CD4-positive, alpha-beta T cell treated with Interleukin-2 at 100 ng/mL for 4 hours (primary cell): ENCODE measurements at places on chromosomes 13 and 19.

DNA sequence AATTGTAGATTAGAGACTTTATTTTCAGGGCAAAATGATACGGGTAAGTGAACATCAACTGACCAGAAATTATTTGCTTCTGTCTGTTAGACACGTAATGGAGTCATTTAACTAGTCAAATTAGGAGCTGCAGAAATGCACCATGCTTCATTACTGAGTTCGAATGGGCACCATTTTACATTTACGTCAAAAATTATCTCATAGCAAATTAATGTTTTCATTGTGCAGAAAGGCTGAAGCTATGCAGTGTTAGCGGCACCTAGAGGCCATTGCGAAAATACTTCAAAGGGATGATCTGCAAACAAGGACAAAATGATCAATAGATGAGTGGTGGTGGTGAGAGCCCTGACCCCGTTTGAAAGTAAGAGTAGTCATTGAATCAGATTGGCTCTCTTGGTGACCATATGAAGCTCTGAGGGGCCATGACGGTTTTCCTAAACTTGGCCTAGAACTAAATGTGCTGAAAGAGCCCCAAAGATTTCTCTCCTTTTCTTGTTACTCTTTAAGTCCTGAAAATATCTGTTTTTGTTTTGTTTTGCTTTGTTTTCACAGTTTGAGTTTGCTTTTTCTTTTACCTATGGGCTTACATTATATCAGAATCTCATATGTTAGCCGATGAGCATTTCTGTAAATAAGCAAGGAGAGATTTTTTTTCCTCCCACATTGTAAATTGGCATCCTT is 277.9 kb downstream of the ZNF536 start:
- peak; percentile 14 for DNase-seq

DNA sequence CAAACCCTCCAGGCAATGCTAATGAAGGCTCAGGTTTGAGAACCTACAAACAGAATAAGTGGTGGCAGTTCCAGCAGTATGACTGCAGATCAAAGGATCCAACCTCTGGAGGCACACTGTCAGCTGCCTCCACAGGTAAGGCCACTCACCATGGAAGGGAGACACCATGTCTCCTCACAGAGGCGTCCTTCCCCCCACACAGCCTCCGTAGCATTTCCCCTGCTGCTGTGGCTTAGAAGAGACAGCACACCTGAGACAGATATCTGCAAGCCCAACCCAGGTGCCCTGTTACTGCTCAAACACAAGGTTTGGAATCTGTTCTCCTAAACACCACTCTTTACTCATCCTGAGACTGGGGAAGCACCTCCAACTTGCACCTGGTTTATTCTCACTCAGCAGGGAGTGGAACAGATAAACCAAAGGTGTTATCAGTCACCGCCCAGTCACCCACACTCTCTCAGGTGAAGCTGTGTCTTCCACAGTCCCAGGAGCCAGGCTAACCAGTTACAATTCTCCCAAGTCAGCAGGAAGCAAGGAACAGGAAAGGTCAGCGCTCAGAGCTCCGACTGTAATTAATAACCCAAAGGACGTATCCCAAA is 311.2 kb downstream of the FOXO1 start:
- no peak for DNase-seq

DNA sequence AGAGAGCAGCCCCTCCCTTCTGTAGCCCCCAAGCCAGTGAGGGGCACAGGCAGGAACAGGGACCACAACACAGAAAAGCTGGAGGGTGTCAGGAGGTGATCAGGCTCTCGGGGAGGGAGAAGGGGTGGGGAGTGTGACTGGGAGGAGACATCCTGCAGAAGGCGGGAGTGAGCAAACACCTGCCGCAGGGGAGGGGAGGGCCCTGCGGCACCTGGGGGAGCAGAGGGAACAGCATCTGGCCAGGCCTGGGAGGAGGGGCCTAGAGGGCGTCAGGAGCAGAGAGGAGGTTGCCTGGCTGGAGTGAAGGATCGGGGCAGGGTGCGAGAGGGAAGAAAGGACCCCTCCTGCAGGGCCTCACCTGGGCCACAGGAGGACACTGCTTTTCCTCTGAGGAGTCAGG is 4.2 kb downstream of the KLK3 start:
- no peak for DNase-seq

DNA sequence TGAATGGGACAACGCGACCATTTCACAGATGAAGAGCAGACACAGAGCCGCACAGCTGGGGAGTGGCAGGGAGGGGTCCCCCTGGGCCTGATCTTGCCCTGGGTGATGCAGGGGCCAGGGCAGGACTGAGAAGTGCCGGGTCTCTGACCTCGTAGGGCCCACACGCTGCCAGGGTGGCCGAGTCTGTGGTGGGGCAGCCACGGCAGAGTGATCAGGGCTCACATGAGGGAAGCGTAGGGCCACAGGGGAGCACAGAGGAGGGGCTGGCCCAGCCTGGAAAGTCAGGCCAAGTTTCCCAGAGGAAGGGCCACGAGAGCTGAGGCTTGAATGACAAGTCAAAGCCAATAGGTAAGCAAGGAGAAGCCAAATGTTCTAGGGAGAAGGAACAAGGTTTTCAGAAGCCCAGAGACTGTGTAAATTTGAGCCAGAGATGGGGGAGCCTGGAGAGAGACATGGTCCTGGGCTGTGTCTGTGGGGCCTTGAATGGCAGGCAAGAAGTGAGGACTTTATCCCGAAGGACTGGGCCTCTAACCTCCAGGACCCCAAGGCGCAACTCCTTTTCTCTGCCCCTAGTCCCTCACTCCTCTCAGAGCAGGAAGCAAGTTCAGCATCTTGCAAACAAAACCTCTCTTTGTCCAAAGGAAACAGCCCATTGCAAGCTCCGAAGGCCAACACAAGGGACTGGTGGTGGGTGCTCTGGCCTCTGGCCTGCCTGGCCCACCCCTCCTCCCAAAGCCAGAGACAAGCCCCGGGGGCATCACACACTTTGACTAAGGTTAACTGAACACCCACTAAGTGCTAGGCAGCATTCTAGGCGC is 31.7 kb upstream of the FXYD3 start:
- no peak for DNase-seq

GRCh38 chr13:32047088-32047487 is 15.5 kb downstream of the FRY start:
- no peak for DNase-seq

- DNase-seq, result no peak
Observed at GRCh38 chr19:39507715-39508364, 7.1 kb upstream of the SELENOV start.

DNA sequence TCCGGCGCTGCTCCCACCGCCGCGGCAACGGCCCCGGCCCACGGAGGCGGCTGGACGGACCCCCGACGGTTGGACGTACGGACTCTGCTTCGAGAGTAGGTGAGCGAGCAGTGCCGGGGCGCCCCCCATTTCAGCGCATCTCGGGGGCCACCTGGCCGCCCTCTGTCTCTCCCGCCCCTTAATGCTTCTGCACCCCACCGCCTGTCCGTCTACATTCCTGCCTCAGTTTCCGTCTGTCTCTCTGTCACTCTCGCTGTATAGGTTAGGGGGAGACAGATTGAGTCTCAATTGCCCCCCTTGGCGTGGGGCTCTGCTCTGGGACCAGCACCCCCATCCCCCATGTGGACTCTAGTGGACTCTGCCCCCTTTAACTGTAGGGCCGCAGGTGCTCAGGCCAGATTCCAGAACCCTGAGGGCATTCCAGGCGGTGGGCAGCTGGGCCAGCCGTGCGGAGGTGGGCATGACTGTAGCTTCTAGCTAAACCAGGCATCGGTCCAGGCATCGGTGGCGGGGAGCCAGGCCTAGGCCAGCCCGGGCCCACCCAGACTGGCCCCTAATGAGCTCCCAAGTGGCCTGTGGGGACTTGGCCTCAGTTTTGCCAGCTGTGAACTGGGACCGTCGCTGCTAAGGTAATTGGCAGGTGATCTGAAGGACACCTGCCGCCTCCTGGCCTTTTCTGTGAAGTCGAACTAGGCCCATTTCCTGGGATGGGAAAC is 373 bp downstream of the TNFAIP8L1 start:
- DNase-seq, result no peak

DNA sequence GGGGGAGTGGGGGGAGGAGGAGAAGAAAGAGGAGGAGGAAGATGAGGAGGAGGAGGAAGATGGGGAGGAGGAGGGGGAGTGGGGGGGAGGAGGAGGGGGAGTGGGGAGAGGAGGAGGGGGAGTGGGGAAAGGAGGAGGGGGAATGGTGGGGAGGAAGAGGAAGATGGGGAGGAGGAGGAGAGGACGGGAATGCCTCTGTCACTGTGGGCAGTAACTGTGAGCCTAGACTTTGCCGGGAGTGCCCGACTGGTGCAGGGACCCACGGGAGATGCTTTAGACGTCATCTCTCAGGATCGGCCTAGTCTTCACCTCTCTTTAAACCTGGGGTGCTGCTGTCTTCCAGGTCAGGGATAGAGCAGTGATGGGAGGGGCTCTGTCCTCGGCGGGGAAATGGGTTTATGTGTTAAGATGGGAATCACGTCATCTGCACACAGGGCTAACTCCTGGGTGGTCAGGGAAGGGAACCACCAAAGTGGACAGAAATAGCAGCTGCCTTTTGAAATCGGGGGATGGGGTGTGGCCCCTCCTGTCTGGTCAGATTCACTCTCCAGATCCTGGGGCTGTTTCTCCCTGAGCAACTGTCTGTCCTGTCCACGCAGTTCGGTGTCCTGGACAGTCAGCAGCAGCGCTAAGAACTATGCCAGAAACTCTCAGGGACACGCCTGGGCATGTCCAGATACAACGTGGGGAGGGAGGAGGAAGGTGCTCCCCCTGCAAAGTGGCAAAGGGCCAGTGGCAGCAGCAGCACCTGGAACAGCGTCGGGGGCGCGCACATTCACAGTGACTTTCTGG is 26.9 kb downstream of the GAS6 start:
- no peak for DNase-seq

DNA sequence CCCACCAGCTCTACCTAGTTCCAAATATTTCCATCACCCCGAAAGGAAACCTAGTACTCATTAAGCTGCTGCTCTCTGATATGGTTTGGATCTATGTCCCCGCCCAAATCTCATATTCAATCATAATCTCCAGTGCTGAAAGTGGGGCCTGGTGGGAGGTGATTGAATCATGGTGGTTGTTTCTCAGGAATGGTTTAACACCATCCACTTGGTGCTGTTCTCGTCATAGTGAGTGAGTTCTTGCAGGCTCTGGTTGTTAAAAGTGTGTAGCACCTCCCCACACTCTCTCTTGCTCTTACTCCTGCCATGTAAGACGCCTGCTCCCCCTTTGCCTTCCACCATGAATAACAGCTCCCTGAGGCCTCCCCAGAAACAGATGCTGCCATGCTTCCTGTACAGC is 43.4 kb upstream of the MED4 start:
- DNase-seq, result no peak

- no peak for DNase-seq
Observed at GRCh38 chr13:24654741-24655140, 25.5 kb upstream of the ATP12A start.

DNA sequence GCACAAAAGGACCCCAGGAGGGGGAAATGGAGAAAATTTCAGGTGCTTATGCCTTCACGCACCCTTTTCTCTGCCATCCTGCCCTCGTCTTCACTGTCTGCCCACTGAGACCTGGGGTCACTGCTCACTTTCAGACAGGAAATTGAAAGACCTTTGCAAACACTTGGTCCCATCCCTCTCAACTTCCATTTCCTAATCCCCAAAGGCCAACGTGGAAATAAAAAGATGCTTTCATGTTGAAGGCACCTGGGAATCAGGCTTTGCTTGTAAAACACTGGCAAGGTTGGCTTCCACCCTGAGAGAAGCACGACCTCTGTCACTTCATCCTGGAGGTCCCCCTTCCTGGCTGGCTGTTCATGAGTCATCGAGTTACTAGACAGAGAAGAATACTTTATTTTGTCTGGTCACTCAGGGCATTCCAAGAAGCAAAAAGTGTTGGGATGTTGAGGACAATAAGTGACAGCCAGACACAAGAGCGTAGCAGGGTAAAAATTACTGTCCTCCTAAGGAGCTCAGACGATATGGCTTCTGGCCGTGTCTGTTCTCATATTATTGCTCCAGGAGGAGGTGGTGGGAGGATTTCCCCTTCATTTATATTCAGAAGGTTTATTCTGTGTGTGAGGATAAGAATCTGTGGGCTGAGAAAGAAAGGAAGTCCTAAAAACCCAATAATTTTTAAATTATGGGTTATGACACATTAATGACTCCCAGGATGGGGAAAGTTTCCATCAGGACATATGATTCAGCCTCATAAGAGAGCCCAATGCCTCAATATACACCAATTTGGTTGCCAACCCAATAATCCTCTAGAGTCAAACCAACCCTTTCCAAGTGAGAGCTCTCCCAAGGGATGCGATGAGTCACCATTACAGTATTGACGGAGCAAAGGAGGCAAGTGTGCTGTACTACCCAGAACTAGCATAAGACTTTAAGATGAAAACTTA is 409.0 kb downstream of the COG6 start:
- DNase-seq, result no peak

DNA sequence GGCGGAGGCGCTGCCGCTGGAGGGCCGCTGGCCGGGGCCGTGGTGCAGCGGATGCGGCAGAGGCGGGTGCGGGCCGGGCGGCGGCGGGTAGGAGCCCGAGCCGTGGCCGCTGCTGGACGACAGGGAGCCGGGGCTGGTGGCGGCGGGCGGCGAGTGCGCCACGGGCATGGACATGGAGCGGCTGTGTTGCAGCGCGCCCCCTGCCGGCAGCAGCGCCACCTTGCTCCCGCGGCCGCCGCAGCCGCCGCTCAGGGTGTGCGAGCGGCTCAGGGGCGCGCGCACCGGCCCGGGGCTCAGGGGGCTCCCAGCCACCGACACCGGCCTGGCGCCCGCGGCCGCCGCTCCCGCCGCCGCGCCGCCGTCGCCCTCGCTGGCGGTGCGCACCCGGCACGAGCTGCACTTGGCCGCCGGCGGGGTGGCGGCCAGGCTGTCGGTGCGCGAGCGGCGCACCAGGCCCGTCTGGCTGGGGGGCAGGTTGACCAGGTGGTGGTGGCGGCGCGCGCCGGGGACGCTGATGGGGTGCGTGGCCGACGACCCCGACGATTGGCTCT is 1.7 kb downstream of the IRS2 start:
- peak; percentile 68 for DNase-seq

DNA sequence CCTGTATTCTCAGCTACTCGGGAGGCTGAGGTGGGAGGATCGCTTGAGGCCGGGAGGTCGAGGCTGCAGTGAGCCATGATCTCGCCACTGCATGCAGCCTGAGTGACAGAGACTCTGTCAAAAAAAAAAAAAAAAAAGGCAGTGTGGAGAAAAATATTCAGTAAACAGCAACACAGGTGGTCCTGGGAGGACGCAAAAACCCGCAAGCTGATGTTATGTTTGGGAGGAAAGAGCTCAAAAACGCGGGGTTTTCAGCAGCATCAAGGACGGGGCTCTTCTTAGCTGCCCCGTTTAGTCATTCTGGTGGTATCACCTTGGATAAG is 599 bp upstream of the ZNF784 start:
- no peak for DNase-seq
